ENCODE measurements at places on chromosomes 4 and X. TPM values are rescaled to one million over a fixed set of nuclear protein-coding genes. Genes with fewer than 3 reads are reported as not detected.

The SRPX2 gene
- 5.3 TPM for total RNA-seq

The IDH3G gene
- total RNA-seq, result 65.4 TPM

The BEX4 gene
- total RNA-seq, result not detected

The BST1 gene
- total RNA-seq, result 0.93 TPM

The CLDN22 gene
- total RNA-seq, result not detected

The ANXA5 gene
- total RNA-seq, result 476 TPM

The KLB gene
- not detected for total RNA-seq

All from MCF 10A (cell line).